Fibroblast of upper back skin (primary cell): ENCODE measurements at places on chromosomes 12 and 14.

DNA sequence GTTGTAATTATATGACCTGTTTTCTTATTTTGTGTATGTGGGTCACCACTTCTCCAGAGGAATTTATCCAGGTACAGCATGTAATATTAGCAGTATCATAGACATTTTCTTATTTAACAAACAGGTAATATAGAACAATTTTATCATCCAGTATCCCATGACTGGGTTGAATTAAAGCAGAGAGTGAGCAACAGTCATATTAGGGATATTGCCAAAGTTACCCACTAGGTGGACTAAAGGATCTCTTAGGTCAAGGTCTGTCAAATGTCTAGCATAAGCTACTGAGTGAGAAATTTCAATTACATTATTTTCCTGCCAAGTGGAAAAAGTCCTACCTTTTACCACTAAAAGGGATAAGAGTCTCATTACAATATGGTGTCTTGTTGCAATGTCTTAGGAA lies 62.1 kb upstream of the TRIM9 start:
- peak; percentile 19 for DNase-seq

- DNase-seq: peak; percentile 71
These were observed 377.4 kb downstream of the NAV3 start for GRCh38 chr12:78208092-78208491.

DNA sequence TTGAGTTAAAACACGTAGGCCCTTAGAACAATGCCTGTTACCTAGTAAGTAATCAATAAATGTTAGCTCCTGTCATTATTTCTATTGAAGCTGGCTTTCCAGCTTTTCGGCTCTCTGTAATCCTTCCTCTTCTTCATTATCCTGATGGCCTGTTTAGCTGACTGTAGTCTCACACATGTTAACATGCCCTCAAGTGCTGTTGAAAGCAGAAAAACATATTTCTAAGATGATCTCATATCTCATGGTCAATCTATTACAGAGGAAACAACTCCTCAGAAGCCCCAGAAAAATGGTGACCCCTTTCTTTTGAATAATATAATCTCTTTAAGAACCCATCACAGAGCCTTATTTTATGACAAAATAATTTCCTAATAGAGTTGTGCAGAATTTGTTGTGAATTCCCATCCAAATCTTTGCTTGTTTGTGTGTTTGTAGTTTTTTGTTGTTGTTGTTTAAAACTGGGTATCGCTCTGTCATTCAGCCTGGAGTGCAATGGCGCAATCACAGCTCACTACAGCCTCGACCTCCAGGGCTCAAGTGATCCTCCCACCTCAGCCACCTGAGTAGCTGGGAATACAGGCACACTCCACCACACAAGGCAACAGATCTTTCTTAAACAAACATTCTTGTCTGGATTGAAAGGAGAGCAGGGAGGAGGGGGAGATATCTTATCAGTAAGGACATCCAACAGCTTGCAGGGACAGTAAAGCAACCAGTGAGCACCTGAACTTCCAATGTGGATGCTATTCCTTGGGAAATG lies 242.5 kb upstream of the CAND1 start:
- DNase-seq: no peak

GRCh38 chr14:75434138-75434889 lies 6.5 kb downstream of the JDP2 start:
- DNase-seq: peak; percentile 72

GRCh38 chr12:111224186-111225066 lies 144.5 kb downstream of the PHETA1 start:
- no peak for DNase-seq

DNA sequence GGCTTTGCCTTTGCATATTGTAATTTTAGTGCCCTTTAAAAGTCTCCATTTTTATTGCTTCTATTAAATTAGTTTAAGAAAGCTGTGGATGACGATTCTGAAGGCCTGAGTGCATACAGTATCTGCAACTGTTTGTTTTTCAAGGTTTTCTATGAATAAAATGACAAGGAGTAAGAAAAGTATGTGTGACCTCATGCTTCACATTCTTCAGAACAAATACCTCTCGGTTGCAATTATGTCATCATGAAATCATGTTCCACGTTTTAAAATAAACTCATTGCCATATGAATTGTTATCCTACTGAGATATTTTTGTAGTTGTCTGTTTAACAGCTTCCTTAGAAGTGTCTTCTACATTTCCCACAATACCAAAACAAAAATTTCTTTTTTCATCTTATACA lies 374.6 kb downstream of the MDGA2 start:
- peak; percentile 2 for DNase-seq

DNA sequence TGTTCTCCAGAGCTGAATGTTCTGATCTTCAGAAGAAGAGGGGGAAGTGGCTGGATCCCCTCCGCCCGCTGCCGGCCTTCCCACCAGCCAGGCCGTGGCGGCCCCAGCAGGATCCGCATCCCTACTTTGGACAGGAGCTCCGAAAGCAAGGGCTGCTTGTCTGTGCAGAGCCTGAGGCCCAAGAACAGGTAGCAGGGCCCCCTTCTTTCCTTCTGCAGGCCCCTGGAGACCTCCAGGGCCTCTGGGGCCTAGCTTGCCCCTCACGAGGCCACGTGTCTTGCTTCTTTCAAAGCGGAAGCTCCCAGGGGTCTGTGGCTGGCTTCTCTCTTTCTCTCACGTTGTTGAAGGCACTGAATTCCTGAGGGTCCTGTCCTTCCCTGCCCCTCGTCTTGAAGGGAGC lies 13.2 kb downstream of the PGF start:
- no peak for DNase-seq
